NCI-H187 (cell line): ENCODE measurements at places on chromosomes 13 and 19.

DNA sequence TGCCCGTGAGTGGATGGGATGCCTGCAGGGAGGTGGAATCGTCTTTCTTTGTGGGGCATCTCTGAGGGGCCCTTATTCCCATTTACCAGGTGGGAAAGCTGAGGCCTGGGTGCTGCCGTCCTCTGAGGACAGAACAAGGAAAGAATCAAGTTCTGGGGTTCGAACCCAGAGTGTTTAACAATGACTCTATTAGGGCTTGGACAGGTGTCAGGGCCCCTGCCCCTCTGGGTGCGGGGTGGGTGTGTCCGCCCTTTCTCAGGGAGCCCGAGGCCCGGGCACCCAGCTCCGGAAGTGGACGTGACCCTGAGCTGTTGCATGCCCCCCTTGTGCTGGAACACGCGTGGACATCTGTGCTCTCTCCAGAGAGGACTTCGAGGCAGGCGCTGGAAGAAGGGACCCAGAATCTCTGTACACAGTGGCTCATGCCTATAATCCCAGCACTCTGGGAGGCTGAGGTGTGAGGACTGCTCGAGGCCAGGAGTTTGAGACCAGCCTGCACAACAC, 10.8 kb downstream of the NDUFA11 start:
- no peak for DNase-seq

DNA sequence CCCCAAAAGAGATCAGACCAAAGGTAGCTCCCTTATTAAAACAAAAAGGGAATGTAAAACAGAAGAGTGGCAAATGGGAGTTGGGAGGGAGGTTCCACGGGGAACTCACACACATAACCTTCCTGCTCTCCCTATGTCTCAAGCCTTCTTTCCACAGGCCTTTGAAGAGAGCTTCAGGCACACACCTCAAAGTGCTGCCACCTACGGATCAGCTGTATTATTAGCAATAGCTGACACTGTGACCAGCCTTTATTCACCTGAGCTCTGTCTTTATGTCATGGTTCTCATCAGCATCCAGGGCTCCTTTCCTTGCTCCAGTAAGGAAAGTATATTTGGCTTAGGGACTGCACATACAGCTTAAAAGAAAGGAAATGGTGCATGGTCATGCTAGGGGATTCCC, 11.3 kb downstream of the ZNF571 start:
- DNase-seq, result no peak

GRCh38 chr19:32817569-32818476, 51.7 kb downstream of the SLC7A9 start:
- DNase-seq, result peak; percentile 85

DNA sequence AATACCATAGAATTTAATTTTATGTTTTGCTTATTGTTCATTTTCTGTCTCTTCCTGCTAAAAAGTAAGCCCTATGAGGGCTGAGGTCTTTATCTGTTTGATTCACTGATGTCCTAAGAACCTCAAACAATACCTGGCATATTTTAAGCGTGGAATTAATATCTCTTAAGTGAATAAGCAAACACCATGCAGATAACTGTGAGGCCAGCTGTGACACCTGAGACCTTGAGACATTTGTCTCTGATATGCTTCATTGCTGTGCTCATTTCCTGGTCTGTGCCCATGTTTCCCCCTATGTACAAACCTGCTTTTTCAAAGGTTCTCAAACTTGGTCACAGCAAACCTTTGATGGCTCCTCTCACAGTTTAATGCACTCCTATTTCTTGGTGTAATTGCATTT, 254.6 kb downstream of the COG6 start:
- DNase-seq, result no peak

DNA sequence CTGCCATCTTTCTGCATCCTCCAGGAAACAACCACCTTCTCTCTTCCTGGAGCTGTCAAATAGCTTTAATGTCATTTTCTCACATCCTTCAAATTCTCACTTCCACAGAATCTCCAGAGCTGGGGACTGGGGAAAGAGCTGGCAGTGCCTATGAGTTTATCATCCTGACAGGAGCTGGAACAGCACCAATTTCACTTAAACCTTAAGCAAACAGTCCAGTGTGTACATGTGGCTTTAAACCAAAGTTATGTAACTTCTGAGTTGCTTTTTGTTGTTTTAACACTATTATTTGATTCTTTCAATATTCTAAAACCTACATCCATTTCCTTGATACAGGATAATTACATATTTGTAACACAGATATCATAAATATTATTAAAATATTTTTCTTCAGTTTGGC, 331.5 kb upstream of the ARGLU1 start:
- DNase-seq, result no peak

DNA sequence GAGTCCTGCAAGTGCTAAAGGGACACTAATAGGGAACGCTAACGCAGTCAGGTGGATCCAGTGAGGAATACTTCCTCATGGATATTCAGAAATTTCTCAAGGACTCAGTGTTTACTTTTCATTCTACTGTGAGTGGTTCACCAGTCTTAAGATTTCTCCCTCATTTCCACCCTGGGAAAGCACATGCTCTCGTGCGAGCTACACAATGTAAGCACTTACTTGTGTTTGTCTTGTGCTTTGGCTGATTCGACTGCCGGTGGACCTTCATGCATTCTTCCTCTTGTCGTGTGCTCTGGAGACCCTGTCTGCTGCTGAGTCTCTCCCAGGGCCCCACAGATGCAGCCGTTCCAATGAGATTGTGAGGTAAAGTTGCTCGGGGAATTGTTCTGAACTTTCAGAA, 180.1 kb downstream of the NUFIP1 start:
- DNase-seq, result no peak
